Calu3 (cell line): ENCODE measurements at places on chromosomes 4 and X.

- DNase-seq, result no peak
Observed at GRCh38 chr4:113750296-113750695, 11.2 kb downstream of the CAMK2D start.

DNA sequence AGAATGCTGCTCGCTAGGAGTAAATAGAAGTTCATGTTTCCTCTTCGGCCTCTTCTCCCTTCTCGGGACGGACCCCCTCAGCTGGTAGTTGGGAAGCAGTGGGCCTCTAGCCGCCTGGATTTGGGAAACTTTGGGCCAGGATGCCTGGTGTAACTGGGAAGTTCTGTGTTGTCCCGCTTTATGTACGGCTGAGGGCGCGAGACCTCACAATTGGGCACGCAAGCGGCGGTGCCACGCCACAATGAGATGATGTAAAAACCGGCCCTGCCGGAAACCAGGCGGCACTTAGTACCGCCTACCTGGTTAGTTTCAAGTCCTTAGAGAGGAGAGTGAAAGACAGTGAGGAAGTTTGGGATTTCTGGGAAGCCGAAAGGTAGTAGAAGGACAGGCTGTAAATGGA is at the start of gene CT83:
Gene CT83, minus strand, starts transcription at position 155 of the 400 bp plus-strand sequence. Its CDS starts 120 bp downstream, at position 35.
- DNase-seq, result peak; percentile 77

DNA sequence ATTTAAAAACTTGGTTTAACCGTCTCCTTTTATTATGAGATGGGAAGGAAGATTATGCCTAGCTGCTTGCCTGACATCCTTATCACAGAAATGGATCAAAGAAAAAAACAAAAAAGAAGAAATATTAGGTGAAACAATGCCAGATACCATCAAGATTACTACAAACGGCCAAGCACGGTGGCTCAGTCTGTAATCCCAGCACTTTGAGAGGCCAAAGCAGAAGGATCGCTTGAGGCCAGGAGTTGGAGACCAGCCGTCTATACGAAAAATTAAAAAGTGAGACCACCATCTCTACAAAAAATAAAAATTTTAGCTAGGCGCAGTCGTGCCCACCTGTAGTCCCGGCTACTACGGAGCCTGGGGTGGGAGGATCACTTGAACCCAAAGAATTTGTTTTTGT is 2.3 kb downstream of the FRYL start:
- no peak for DNase-seq

GRCh38 chr4:36316607-36317006 is 35.2 kb downstream of the DTHD1 start:
- DNase-seq, result no peak

- no peak for DNase-seq
Observed at GRCh38 chr4:18636001-18636585, 614.5 kb upstream of the LCORL start.
